ENCODE measurements at places on chromosomes 5 and 9. TPM values are rescaled to one million over a fixed set of nuclear protein-coding genes. Genes with fewer than 3 reads are reported as not detected.

- no peaks in the 10 kb centered on the region for H3K27me3 ChIP-seq
- DNase-seq, result no peak
- H3K27ac ChIP-seq, result no peak overlapping the region
Observed at GRCh38 chr5:10734832-10735523, 26.1 kb downstream of the DAP start.

GRCh38 chr9:98024702-98025101 is 31.8 kb upstream of the NANS start:
- H3K27me3 ChIP-seq, result no peaks in the 10 kb centered on the region
- no peak overlapping the region for H3K27ac ChIP-seq
- DNase-seq, result no peak
- peaks cover 13% of the 10 kb centered on the region for H3K36me3 ChIP-seq
- H3K4me1 ChIP-seq, result no peaks in the 10 kb centered on the region

- peaks cover 3% of the 10 kb centered on the region for H3K4me1 ChIP-seq
- no peak for DNase-seq
- H3K4me3 ChIP-seq, result no peak overlapping the region
- H3K36me3 ChIP-seq, result peaks cover 6% of the 10 kb centered on the region
Observed at GRCh38 chr9:27475057-27475595, 49.0 kb upstream of the IFNK start.

Gene PHF24
- not detected for total RNA-seq

- H3K4me1 ChIP-seq, result peaks cover 74% of the 10 kb centered on the region
- H3K27ac ChIP-seq, result peak overlapping the region; percentile 91
- peak overlapping the region; percentile 63 for H3K4me3 ChIP-seq
- no peaks in the 10 kb centered on the region for H3K36me3 ChIP-seq
- DNase-seq, result peak; percentile 65
Observed at GRCh38 chr5:76547242-76547890, 75.8 kb downstream of the F2RL2 start.

Gene PRR16
- total RNA-seq, result not detected

- H3K36me3 ChIP-seq, result no peaks in the 10 kb centered on the region
- no peak overlapping the region for H3K27ac ChIP-seq
- no peak overlapping the region for H3K4me3 ChIP-seq
- no peak for DNase-seq
- H3K27me3 ChIP-seq, result no peaks in the 10 kb centered on the region
Observed at GRCh38 chr9:82764061-82764668, 298.8 kb downstream of the RASEF start.

GRCh38 chr5:56686337-56687195 is 128.8 kb upstream of the MAP3K1 start:
- H3K36me3 ChIP-seq, result no peaks in the 10 kb centered on the region
- no peak overlapping the region for H3K27ac ChIP-seq
- no peak overlapping the region for H3K4me3 ChIP-seq
- H3K27me3 ChIP-seq, result no peaks in the 10 kb centered on the region

Measured in activated naive CD4-positive, alpha-beta T cell treated with anti-CD3 and anti-CD28 coated beads for 36 hours (primary cell).